ENCODE measurements at places on chromosomes 4 and X.

DNA sequence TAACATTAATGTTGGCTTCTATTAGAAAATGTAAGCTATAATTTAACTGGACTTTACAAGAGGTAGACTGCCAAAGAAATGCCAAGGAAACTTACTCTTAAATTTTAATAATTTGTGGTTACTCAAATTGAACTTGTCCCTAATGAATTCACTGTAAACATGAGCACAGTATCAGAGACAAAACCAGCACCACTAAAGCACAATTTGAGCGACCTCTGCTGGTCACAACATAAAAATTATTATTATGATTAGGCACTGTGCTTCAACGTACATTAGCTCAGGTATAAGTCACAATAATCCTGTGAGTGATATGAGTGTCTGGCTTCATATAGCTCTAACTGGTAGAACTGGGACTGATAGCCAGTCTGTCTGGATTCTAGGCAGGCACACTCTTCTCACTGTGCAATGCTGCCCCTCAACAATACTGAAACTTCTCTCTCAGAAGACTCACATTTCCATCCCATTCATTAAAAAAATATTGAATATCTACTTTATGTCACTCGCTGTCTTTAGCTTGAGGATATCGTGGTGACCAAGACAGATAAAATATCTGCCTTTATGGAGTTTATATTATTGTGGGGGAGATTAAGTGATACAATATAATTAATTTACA is 8.0 kb downstream of the NUDT6 start:
- DNase-seq: no peak

DNA sequence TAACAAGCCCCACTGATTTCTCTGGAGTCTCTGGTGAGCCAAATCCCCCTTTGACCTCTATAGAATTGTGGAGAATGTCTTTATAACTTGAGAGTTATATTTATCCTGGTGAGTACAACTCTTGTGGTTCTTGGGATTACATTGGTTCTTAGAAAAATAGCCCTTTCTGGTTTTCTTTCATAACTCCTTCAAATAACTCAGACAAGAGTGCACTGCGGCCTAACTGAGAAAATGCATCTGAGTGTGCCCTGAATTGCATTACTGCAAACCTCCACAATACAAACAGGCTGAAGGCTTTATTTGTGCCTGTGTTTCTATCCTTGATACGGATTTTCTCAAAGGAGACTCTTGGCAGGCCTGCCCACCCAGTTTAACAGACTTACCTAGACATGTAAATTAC is 2.7 kb downstream of the BEX3 start:
- no peak for DNase-seq

- DNase-seq: peak; percentile 22
These were observed 247.8 kb upstream of the DKK2 start for GRCh38 chr4:107283587-107284559.

DNA sequence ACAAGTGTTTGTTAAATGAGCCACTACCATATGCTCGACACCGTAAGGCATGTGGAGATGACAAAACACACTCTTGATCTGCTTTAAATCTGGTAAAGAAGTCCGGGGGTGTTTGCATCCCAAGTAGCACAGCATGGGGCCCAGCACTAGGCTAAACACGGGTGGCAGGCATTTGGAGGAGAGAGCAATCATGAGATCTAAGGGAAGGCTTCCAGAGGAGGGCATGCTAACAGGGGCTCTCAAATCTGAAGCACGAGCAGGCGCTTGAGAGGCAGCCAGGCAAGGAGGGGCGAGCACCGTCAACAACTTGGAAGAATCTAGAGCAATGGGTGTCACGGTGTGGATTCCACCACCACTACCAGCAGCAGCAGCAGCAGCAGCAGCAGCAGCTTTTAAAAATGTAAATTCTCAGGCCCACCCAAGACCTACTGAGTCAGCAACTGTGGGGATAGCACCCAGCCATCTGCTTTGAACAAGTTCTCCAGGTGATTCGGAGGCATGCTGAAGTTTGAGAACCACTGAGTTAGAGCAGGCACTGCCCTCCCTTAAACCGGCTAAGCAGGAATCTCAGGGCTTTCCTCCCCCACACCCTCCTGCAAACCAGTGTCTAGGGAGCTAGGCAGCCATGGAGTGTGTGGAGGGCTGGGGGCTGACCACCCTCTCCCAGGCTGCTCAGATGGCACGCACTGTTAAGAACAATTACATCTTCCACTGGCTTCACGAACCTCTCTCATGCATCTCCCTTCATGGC is 70.2 kb upstream of the MAP3K15 start:
- no peak for DNase-seq

DNA sequence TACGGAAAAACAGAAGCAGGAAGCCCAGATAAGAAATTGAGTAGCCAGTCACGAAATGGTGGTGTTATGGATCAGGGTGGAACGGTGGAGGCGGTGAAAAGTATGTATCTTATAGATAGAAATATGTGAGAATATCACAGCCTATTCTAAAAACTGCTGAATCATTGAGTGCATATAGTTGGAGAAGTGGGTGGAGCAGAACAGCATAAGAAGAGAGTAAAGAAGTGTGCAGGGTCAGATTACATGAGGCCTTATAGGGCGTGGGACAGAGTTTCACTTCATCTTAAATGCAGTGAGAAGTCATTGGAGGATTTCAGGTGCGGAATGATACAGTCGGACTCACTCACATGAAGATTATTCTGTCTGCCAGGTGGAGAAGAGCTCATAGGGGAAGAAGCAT is 293.1 kb downstream of the TRIML1 start:
- DNase-seq: no peak

- DNase-seq: no peak
These were observed 4.7 kb upstream of the NAA10 start for GRCh38 chrX:153939573-153939972.

DNA sequence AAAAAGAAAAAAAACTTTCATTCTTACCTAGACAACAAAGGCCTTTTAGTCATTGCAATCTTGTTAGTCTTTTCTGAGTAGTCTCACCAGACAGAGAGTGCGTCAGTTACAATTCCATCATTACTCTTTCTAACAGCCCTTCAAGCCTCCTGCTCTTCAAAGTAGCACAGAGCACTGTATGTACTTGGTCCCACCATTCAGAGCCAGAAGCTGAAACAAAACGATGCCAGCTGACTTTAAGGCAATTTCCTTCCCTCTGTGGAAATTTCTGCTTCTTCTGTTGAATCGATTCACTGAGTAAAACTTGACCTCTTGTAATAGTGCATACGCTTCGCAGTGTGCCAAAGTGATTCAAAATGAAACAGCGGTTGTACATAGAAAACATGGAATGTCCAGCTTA is 57.7 kb upstream of the TENM3 start:
- DNase-seq: no peak

- DNase-seq: no peak
These were observed 24.0 kb downstream of the STEEP1 start for GRCh38 chrX:119541188-119541587.

DNA sequence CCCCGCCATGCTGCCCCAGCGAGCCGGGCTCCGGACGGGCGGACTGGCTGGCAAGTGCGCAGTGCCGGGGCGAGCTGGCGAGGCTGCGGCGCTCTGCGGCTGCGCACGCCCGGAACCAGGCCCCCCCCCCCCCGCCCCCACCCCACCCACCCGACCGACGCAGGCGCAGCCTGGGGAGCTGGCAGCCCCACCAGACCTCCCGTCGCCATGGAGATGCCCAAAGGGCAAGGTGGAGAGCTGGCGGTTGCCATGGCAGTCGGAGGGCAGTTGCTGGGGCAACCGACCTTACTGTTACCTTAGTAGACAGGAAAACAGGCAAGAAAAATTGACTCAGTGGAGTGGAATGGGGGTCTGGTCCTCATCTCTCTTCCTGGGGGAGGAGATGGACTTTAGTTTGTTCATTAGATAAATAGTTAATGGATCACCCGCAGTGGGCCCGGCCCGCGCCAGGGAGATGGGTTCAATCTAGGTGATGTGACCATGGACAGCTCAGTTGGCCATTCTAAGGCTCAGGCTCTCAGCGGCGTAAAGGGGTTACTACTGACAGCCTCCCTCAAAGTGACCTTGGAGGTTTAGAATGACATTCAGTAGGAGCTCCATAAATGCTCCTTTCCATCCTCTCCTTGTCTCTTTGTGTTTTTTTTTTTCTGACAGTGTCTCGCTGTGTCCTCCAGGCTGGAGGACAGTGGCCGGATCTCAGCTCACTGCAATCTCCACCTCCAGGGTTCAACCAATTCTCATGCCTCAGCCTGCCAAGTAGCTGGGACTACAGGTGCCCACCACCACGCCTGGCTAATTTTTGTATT is at the start of gene PCSK1N:
Gene PCSK1N, minus strand, starts transcription at position 87 of the 806 bp plus-strand sequence. Its CDS starts 78 bp downstream, at position 9.
- no peak for DNase-seq

DNA sequence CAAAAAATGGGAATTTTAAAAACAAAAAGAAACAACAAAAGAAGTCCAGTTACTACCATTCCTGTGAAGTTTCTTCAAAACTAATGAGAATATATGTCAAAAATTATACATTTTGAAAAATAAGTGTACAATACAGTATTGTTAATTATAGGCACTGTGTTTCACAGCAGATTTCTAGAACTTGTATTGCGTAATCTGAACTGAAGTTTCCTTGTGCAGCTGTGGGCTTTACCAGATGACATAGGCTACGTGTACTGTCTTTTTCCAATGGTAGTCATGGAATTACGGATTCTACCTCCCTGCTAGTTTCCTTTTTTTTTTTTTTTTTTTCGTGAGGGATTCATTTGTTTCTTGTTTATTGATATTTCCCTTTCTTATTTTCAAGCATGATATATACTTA is 113.8 kb upstream of the GABRA2 start:
- DNase-seq: no peak

- no peak for DNase-seq
These were observed 2506.6 kb downstream of the PCDH7 start for GRCh38 chr4:33226783-33227182.
